CD14-positive monocyte (primary cell): ENCODE measurements at places on chromosomes 6 and 20.

- DNase-seq: no peak
Observed at GRCh38 chr6:12350644-12351170, 60.5 kb downstream of the EDN1 start.

- no peak for DNase-seq
Observed at GRCh38 chr6:129976110-129976509, 42.3 kb upstream of the L3MBTL3 start.

DNA sequence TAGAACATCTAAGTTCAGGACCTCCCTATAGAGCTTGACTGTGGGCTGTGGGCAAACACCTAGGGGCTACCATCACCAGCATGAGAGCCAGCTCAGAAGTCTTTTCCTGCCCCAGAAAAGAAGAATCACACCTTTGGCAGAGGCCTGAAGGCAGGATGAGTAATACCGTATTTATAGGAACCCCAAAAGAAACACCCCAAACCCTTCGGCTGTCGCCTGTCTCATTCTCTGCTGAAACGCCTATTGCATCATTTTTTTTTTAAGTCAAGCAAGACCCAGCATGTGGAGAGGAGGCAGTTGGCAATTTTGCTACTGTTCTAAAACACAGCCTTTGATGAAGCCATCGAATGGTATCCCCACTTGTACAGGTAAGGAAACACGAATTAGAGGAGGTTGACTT is 436.4 kb downstream of the TFAP2A start:
- DNase-seq: no peak

DNA sequence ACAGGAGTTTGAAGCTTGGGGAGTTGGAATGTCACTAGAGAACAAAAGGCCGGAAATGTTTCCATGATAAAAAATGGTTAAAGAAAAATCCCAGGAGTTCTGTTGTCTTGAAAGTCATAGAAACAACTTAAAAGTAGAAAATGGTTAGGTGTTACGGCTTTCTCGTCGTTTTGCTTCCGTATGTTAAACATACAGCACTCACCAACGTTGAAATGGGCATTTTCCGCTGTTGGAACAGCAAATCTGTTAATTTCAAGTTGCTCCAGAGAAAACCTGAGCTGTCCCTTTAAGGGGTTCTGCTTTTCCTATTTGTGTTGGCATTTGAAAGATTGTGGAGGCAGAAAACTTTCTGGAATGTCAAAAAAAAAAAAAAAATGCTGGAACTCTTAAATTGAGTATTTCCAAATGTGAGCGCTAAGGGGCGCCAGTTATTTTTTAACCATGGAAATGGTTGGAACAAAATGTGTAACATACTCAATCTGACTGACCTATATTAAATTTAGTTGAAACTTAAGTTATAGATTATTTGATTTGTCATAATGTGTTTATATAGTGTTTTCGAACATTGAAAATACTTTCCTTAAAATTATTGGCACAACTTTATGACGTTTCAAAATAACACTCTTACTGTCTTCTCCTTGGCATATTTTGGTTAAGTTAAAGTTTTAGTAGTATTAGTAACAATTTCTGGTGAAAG is 2.2 kb downstream of the QKI start:
- DNase-seq: peak; percentile 57
